ENCODE measurements at places on chromosomes 3 and 15. TPM values are rescaled to one million over a fixed set of nuclear protein-coding genes. Genes with fewer than 3 reads are reported as not detected.
A peak's percentile ranks its signal among the peaks of the same experiment; 100 is the strongest.

DNA sequence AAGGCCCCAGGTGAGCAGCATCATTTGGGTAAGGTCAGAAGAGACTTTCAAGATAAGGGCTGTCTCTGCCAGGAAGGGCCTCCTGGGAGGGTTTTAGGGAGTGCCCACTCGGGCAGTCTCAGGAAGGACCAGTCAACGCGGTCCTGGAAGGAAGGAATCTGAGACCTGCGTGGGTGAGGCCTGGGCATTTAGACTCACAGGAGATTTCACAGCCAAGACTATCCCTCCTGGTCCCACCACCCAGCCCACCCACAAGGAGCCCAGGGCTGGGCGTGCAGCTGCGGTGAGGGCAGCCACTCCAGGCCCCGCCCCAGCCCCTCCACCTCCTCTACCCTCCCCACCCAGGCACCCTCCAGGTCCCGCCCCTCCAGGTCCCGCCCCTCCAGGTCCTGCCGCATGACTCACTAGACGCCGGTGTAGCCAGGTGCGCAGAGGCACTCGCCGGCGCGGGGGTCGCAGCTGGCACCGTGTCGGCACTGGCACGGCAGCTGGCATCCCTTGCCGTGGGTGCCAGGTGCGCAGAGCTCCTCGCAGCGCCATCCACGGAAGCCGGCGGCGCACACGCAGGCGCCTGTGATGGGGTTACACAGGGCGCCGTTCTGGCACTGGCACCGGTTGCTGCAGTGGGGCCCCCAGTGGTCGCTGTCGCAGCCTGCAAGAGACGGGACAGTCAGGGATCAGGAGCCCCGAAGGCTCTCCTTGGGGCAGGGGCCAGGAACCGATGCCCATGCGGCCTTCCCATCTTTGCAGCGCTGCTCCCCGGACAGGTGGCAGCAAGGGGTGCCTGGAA lies 112.7 kb downstream of the RAB11A start:
- DNase-seq: peak; percentile 33

- DNase-seq: peak; percentile 92
These were observed 2.1 kb upstream of the ALDH1A3 start for GRCh38 chr15:100877551-100877950.

CASR gene
- not detected for total RNA-seq

- no peak for DNase-seq
These were observed 228.6 kb downstream of the ZNF621 start for GRCh38 chr3:40753291-40753770.

ATP13A5 gene
- total RNA-seq: not detected

DNA sequence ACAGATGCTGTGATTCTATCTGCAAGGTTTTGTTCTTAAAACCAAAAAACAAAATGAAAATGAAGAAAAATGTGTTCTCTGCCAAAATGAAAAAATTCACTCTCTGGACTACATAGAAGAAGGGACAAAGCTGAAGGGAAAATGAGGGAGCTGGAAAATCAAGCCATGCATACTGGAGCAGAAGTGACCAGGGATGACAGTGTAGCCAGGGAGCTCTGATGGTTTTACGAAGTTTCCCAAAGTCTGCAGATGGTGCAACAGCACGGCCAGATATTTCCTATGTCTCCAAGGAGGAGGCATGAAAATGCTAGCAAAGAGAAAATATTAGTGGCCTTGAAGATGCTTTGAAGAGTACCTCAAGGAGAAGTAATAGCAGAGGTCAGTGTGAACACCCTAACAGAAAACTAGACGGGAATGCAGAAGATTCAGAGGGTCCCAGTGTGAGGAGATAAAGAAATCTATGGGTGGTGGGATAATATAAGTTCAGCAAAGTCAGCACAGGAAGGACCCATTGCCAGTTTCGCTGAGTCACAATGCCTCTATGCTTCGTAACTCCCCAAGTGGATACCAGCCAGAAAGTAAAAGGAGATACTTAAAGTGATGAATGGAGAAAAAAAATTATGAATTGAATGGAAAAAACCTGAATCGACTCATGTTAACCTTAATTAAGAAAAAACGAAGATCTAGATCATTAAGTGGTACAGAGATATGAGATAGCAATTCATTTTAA lies 39.0 kb upstream of the POMGNT2 start:
- peak; percentile 26 for DNase-seq

SYNPR gene
- not detected for total RNA-seq

DNA sequence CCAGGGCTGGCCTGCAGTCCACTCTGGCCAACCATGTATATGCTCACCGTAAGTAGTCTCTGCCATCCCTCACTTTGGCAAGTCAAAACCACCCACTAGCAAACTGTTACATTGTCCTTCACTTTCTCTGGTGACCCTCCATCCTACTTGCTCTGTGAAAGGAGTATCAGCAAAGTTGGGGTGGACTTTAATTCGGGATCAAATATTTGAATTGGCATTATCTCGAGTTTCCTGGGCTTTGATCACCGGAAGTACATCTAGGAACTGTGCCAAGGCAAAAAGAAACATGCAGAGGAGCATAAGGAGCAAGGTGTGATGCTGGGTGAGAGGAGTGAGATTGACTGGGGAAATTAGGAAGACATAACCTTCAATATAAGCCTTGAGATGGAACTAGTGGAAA lies 188.9 kb upstream of the P2RY1 start:
- no peak for DNase-seq

ALDH1A2 gene
- 0.79 TPM for total RNA-seq

DNA sequence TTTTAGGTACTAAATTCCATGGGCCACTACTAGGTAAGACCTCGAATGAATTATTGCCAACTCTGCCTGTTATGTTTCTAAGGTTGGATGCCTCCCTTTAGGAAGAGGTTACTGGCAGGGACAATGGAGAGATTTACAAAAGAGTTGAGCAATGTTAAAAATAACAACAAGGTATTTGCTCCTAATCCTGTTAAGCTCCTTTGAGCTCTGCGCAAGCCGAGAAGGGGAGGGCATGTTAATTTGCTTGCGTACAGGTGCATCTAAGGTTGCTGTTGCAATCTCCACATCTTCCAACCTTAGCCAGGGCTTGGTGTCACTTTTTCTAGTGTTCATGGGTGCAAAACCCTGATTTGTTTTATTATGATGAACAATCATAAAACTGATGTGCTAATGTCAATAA lies 161.5 kb upstream of the TPM1 start:
- DNase-seq: no peak

DNA sequence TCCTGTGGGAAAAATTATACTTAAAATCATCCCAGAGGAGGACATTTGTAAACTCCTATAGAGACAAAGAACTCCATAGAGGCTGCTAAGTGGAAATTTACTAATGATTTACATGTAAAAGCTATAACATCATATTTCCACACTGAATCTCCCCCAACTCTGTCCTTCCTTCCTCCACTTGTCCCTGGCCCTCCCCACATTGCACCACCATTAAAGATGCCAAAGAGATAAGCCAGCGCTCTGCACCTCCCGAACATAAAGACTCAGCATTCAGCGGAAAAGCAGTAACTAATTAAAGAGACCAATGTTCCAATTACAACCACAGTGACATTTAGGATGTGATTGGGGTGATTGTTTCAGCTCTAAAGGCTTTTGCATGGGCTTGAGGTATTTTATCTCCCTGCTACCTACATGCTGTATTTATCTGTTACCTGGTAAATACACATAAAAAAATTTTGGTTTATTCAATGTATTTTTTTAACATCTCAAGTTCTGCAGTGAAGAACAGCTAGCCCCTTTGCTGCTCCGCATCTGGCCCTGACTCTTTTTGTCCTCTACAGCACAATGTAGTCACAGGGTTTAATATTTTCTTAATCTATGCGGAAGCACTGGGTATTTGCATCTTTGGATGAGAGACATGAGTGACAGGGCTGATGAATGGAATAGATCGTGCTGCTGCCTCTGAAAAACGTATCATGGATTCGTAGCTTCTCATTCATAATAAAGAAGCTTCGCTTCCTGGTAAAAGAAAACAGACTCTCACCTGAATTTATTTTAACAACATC lies 35.3 kb upstream of the B3GNT5 start:
- no peak for DNase-seq

GRCh38 chr15:26943866-26944265 lies 27.1 kb upstream of the GABRG3 start:
- no peak for DNase-seq

CELSR3 gene
- 1.1 TPM for total RNA-seq

LMCD1 gene
- total RNA-seq: 1.2 TPM

DNA sequence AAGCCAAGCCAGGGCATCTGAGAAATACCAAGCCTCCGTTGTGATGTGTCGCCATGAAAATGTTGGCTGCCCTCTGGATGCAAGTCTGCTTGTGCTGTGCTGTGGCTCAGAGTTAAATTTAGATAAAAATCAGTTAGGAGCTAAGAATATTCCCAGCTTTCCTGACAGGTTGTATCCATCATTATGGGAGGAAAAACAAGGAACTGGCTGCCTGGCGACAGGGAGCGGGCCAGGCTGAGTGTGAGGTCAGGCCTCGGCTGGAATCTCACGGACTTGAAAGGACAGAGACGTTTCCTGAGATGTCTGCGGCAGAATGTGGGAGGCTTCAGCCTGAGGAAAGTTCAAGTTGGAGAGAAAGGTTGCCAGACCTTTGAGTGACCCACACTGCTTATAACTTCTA lies 213.8 kb downstream of the THSD4 start:
- DNase-seq: no peak
